ENCODE measurements at places on chromosomes 4 and X. TPM values are rescaled to one million over a fixed set of nuclear protein-coding genes. Genes with fewer than 3 reads are reported as not detected.

Gene GPM6B
- 15.9 TPM for total RNA-seq

Gene MAGEC2
- not detected for total RNA-seq

Gene UCHL1
- 8.6 TPM for total RNA-seq

Gene PAGE2
- not detected for total RNA-seq

Gene NOP14
- total RNA-seq, result 43.0 TPM

Gene SGCB
- total RNA-seq, result 29.4 TPM

Gene CCNB3
- 0.96 TPM for total RNA-seq

Gene SHOX
- not detected for total RNA-seq

Gene ATP1B4
- not detected for total RNA-seq

Gene AMOT
- total RNA-seq, result 27.5 TPM

Gene TSPAN7
- 47.0 TPM for total RNA-seq

Gene SSX1
- not detected for total RNA-seq

Gene GYG2
- 4.9 TPM for total RNA-seq

Gene KIF4A
- total RNA-seq, result 1.0 TPM

Gene STARD8
- total RNA-seq, result 10.9 TPM

Gene IQSEC2
- total RNA-seq, result 31.7 TPM

Gene PCDH10
- 12.1 TPM for total RNA-seq

Gene BMPR1B
- total RNA-seq, result 5.3 TPM

Gene RAB39B
- total RNA-seq, result 0.86 TPM

Gene DRD5
- total RNA-seq, result not detected

Gene GPRASP3
- 6.5 TPM for total RNA-seq

Gene STK32B
- 0.94 TPM for total RNA-seq

Gene SUPT20HL1
- 0.78 TPM for total RNA-seq

Gene C4orf50
- total RNA-seq, result 0.05 TPM

Gene SLC9B1
- total RNA-seq, result 1.8 TPM

Gene IL3RA
- 7.4 TPM for total RNA-seq

Gene UGT8
- 2.2 TPM for total RNA-seq

Gene MED14
- 58.6 TPM for total RNA-seq

Gene PNCK
- 12.3 TPM for total RNA-seq

Gene PDCL2
- not detected for total RNA-seq

Gene SLITRK2
- 0.08 TPM for total RNA-seq

Gene HTN3
- total RNA-seq, result not detected

Gene PAK3
- 7.6 TPM for total RNA-seq

Gene CXCL10
- 0.34 TPM for total RNA-seq

Data from ureter (tissue), 1 donor.